ENCODE measurements at places on chromosomes 2 and 18.

- DNase-seq: no peak
Measured at GRCh38 chr18:21598726-21599584, 1.5 kb downstream of the ESCO1 start.

DNA sequence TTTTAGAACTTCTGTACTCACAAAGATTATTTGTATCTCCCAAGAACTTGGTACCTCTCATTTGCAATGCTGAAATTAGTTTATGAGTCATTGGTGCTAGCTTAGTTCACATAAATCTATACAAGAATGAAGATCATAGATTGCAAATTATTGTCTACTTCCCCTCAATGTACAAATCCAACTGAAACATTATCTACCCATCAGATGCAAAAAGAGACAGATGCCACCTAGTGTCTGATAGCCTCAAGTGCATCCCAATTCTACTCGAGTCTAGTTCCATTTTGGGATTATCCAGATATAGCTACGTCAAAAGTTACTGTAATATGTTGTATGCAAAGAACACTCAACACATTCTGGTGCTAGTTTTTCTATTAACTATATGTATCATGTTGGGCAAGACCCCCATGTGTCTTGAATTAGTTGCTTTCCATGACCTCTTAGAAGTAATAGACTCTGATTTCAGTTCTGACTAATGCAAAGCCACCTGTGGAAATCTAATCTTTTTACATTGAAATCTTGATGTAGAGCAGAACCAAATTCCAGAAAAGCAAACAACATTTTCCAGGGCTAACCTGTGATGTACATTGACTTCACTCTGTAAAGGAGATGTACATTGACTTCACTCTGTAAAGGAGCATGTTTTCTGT lies 210.0 kb downstream of the RBM43 start:
- DNase-seq: no peak

- DNase-seq: no peak
Measured at GRCh38 chr2:100786297-100786658, 33.7 kb upstream of the NPAS2 start.

- DNase-seq: no peak
Measured at GRCh38 chr2:8329660-8330622, 351.9 kb upstream of the ID2 start.

DNA sequence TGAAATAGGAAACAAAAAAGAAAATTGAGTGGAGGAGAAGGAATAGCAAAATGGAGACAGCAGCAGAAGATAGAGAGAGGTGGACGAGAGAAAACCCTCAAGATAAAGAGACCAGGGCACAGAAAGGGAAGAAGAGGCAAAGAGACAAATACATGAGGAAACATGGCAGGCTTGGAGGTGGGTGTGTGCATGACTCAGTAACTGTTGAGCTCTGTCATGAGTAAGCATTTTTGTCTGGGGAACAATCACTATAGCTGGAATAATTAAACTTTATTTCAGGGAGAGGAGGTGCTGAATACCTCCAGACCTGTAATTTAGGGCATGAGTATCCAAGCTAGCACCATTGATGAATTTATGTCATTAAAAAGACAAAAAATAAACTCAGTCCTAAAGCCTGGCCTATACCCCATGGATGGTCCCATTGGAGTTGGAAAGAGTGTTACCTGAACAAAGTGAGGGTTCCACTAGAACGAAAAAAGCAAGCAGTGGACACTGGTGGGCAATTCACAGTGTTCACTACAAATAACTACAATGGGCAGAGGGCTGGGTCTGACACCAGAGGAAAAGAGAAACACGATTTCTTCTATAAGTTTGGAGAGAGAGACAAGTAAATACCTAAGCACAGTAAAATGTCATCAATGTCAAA lies 145.5 kb downstream of the ADCYAP1 start:
- no peak for DNase-seq

Measured in thoracic aorta (tissue), 2 donors.